ENCODE measurements at places on chromosomes 4 and X.

GRCh38 chr4:14767142-14767541 is 235.1 kb upstream of the CPEB2 start:
- no peak for DNase-seq

DNA sequence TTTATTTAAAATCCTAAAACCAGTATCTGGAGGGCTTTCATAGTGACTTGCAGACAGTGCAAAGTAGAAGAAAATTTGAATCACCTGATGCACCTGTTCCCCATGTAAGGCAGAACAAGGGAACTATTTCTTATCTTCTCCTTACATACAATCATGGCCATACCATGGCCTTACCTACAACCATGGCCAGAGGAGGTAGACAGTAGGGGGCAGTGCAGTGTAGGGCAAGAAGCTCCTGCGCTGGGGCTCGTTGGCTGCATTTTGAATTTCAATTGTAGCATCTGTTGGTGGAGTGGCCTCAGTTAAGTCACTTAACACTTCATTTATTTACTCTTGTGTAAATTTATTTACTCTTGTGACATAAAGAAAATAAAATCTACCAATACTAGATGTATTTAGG is 33.0 kb downstream of the GALNTL6 start:
- DNase-seq: no peak

- no peak for DNase-seq
Measured at GRCh38 chr4:143383005-143383574, 46.4 kb downstream of the GAB1 start.

- DNase-seq: no peak
Measured at GRCh38 chrX:38820751-38821150, 19.5 kb downstream of the MID1IP1 start.

DNA sequence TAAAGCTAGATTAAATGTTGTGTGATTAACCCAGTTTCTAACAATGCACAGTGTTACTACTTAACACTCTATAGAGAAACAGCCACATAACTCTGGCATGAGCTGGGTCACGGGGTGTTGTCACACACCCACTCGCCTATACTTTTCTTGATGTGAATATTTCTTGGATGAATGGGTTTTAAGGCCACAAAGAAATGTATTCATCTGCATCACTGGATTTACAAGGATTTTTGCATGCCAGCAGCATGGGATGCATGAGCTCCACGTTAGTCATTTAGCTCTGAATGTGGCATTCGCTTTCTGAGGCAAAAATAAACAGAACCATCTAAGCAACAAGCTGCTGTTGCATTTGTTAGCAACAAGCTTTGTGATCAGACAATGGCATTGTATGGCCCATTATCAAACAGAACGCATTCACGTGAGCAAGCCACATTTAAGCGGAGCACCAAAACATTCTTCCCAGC is 89.7 kb downstream of the LRP2BP start:
- no peak for DNase-seq

- no peak for DNase-seq
Measured at GRCh38 chr4:1408418-1408817, 2.2 kb upstream of the NKX1-1 start.

DNA sequence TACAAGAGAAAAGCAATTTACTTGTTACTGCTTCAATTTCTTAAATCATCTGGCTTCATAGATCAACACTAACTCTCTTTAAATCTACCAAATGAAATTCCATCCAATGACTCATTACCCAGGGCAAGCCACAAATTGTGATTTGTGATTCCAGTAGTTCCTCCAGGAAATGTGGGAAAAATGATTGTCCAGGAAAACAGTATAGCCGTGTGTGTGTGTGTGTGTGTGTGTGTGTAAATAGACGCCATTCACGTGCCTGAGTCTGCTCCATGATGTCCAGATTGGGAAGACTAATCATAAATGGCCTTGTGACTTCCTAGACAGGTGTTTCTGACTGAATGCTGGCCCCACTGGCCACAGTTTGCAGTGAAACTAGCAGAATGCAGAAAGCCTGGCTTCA is 121.3 kb downstream of the HS6ST2 start:
- DNase-seq: no peak

DNA sequence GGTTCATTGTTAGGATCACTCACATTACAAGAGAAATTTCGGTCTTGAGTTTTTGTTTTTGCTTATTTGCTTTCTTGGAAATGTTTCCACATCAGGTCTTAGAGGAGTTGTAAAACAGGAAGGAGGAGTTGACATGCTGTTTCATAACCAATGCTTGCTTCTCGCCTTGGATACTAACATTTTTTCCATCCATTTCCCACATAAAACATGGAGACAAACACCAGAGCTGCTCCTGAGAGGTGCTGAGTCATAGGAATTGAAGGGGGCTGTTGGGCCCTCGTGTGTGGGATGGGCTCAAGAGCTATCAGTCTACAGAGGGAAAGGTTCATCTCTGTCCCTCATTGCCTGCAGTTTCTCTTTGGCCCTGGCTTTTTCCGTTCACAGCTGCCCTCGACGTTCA is 29.9 kb downstream of the TBL1X start:
- DNase-seq: no peak

- no peak for DNase-seq
Measured at GRCh38 chrX:1529328-1529727, 7.7 kb downstream of the P2RY8 start.

DNA sequence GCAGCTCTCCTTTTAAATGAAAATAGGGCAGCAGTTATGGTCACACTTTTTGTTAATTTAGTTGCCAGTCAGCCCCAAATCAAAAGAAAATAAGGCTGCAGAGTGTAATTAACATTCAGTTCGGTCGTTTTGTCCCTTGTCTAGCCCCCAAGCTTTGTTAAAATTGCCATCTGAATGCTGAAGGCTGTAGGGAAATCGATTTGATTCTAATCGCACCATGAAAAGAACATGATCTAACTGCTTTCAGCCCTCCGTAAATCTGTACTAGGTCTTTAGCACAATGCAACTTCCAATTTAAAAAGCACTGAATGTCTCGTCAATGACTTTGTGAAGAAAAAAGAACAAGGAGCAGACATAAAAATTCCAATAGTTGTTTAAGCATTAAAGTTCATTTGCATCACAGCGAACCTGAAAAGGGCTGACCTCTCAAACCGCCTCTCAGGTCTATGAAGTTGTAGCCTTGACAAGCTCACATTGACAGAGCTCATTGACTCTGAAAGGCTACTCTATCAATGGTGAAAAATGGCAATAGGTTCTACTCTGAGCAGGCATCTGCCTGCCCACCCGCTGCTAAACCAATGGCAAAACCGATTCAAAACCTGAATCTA is 48.9 kb downstream of the CHIC2 start:
- DNase-seq: no peak

GRCh38 chr4:165415910-165416309 is 37.1 kb downstream of the CPE start:
- peak; percentile 25 for DNase-seq

- DNase-seq: no peak
Measured at GRCh38 chrX:27391623-27392022, 71.5 kb downstream of the PPP4R3C start.

GRCh38 chr4:100632163-100632562 is 114.3 kb upstream of the EMCN start:
- DNase-seq: peak; percentile 89

DNA sequence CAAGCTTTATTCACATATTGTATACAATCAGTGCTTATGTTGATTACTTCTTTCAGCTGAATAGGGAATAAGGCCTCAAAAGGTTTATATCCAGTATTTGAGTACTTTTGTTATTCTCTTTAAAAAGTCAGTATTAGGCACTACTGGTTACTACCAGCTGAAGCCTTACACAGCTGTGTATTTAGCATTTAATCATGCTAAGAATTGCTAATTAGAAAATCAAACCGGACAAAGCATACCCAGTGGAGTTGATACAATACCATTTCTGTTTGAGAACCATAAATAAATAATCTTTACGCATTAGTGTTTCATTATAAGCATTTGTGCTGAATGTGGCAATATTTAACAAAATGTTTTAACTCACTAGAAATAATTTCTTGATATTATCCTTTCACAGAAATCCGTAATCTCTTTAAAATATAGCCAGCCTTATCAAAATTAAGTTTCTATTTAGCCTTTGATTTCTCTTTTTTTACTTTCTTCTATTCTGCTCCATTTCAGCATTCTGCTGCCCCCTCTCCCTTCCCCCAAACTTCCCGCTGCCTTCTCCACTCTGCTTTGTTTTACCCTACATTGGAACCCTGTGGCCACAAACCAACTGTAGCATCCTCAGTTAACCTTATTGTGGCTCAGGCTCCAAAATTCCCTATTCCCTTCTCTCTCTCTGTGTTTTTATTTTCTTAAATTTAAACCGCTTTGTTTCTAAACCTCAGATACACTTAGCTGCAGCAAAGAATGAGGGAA is 37.8 kb downstream of the UGT8 start:
- DNase-seq: no peak

GRCh38 chr4:24999392-25000089 is 31.2 kb downstream of the LGI2 start:
- DNase-seq: no peak

- DNase-seq: no peak
Measured at GRCh38 chr4:137967480-137968190, 274.5 kb downstream of the SLC7A11 start.

- DNase-seq: no peak
Measured at GRCh38 chr4:22962295-22962694, 269.6 kb downstream of the GBA3 start.

DNA sequence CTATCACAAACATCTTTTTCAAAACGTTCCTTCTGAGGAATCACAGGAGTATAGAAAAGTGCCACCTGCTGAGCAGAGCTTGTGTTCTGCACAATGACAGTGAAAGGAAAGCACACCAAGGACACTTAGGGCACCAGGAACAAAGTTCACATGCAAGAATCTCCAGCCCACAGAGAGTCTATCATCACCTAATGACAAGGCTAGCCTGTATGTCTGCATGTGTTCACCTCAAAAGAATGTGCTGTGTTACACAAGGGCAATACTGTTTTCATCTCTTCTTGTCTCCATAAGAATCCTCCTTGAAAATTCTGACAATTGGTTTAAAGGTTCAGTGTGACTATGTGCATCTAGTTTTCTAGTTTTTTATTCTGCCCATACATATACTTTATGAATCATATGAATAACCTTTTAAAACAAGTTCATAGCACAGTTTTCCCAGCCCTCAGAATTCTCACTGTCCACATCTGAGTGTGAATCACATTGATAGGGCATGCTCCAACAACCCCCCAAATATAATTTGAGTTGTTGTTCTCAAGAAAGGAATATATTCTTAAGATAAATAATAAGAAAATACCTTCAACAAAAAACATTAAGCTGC is 118.0 kb downstream of the PWWP3B start:
- DNase-seq: no peak

DNA sequence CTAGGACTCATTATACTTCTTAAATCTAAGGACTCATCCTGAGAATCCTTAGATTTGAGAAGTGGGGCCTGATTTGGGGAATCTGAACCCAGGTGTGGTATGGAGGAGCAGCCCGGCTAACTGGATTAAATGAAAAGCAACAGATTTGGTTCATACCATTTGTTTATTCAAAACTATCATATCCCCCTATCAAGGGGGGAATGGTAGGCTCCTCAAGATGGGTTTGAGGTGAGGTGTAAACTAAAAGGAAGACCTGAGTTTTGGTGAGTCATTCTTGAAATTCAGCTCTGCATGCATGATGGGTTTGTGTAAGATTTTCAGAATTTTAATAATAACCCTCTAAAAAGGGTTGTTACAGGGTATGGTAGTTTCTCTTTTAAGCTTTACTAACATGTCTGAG is 53.4 kb downstream of the CASP6 start:
- DNase-seq: no peak

DNA sequence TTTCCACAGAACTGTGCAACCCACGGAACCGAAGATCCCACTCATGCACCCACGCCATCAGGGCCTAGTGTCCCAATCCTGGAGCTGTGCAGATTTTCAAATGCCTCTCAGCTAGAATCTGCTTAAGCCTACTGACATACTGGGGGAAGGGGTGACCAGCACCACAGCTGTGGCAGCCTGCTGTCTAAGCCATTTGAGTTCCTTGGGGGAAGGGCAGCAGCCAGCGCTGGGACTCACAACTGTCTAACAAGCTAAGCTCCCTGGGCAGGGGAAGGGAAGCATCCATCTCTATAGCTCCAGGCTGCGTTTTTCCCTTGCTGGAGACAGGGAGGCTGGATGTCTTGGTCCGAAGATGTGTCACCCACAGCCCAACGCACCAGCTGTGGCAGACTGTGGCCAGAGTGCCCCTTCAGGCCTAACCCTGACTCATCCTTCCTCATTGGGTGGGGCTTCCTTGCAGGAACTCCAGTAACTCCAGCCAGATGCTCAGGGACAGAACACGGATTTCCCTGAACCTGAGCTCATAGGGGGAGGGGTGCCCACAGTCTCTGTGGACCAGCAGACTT is 194.8 kb downstream of the CHRDL1 start:
- no peak for DNase-seq

GRCh38 chrX:112841114-112841819 is 636 bp upstream of the AMOT start:
- peak; percentile 11 for DNase-seq

- no peak for DNase-seq
Measured at GRCh38 chrX:22365460-22365859, 92.7 kb downstream of the CBLL2 start.

DNA sequence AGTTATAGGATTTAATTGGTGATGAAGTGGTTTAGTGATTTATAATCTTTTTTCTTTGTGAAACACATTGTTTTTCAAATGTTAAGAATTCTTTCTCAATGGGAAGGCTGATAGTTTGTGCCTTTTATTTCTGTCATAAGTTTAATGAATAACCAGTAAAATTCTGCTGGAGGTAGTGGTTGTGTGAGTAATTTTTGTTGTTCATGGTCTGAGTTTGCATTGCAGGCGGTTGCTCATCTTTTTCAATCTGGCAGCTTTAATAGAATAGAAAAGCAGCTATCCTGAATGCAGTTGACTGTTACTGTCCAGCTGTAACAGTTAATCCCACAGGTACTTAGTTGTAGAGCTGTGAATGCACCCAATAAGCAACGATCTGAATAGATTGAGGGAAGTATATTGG is 215.6 kb upstream of the AFF2 start:
- no peak for DNase-seq

- no peak for DNase-seq
Measured at GRCh38 chrX:137194164-137194563, 160.4 kb upstream of the GPR101 start.

DNA sequence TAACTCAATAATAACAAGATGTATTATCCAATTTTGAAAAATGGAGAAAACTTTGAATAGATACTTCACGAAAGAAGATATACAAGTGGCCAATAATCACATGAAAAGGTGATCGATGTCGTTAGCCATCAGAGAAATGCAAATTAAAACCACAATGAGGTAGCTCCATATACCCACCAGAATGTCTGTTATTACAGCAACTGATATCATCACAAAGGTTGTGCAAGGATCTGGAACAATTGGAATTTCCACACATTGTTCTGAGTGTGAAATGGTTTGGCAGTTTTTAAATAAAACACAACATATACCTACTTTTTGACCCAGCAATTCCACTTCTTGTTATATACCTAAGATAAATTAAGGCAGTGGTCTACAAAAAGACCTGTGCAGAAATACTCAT is 71.7 kb downstream of the IRS4 start:
- DNase-seq: no peak

DNA sequence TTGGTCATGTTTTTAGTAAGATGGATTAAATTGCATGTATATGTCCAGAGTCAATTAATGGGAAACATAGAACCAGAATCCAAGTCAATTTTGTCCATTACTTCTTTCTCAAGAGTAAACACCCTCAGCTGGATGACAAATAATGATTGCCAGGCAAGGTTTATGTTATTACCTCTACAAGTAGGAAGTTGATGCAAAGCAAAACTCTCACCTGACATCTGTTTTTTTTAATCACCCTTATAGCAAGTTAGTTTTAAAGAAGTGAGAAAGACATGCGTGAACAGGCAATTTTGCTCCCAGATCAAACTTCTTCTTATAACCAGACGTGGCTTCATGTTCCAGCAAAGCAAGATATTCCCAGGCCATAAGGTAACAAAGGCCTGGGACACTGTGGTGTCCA is 348.5 kb upstream of the FTHL17 start:
- DNase-seq: no peak
